Cardiac septum (tissue), 1 donor: ENCODE measurements at places on chromosomes 12 and 14. TPM values are rescaled to one million over a fixed set of nuclear protein-coding genes. Genes with fewer than 3 reads are reported as not detected.

The IAPP gene
- not detected for total RNA-seq

The RBMS2 gene
- 23.0 TPM for total RNA-seq

The MUCL1 gene
- not detected for total RNA-seq

The TMPRSS12 gene
- not detected for total RNA-seq

The SERPINA3 gene
- total RNA-seq = 24.5 TPM

The COQ5 gene
- total RNA-seq = 31.8 TPM

The METTL1 gene
- total RNA-seq = 13.3 TPM

The KRT78 gene
- total RNA-seq = not detected

The MSI1 gene
- total RNA-seq = 9.7 TPM

The FGF23 gene
- 0.46 TPM for total RNA-seq

The IFI27 gene
- 147 TPM for total RNA-seq
